Activated CD4-positive, alpha-beta memory T cell treated with anti-CD3 and anti-CD28 coated beads, Interleukin-2, amount 10 ng/mL, durations not matched to agents 7 days and 5 days (primary cell): ENCODE measurements at places on chromosomes 3 and 15. TPM values are rescaled to one million over a fixed set of nuclear protein-coding genes. Genes with fewer than 3 reads are reported as not detected.
A peak's percentile ranks its signal among the peaks of the same experiment; 100 is the strongest.

Gene IL12A
- 1.4 TPM for total RNA-seq

Gene CFAP91
- total RNA-seq: not detected

Gene HAUS2
- 35.8 TPM for total RNA-seq

Gene GTF2E1
- 28.7 TPM for total RNA-seq

Gene ALPK3
- total RNA-seq: 0.20 TPM

Gene TRIM59
- total RNA-seq: 56.6 TPM

Gene RYR3
- total RNA-seq: not detected

Gene SUMF1
- 7.1 TPM for total RNA-seq

Gene PLA2G4D
- not detected for total RNA-seq

Gene MAP1A
- 8.7 TPM for total RNA-seq

Gene OSBPL10
- 1.7 TPM for total RNA-seq

Gene FBLN2
- not detected for total RNA-seq

Gene ZPLD1
- not detected for total RNA-seq

DNA sequence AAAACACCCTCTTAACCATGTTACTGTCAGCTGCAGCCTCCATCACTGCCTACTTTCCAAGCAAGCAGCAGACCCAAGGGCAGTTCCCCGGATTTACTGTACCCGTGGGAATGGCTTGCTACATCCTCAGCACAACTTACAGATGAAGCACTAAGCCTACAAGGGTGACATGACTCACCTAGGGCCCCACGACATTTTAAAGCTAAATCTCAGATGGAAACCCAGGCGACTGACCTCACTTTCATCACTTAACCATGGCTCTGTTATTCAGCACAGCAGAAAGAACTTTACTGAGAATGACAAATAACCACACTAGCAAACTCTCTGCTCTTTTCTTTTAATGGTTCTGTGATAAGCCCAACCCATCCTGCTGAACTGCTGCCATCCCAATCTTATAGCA is 65.6 kb downstream of the SUMF1 start:
- DNase-seq: no peak

DNA sequence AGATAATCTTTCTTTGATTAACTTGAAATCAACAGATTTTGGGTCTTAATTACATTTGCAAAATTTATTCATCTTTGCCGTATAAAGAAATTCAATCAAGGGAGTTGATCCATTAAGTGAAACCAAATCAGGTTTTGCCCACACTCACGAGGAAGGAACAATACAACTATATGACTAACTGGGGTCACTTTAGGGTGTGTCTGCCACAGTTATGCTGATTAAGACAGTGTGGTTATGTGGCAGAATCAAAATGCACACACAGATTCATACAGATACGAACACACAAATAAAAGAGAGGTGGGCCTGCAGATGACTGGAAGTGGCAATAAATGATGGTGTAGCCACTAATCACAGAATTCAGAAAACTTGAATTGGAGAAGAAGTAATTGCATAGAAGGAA is 543.5 kb downstream of the GABRG3 start:
- DNase-seq: no peak

DNA sequence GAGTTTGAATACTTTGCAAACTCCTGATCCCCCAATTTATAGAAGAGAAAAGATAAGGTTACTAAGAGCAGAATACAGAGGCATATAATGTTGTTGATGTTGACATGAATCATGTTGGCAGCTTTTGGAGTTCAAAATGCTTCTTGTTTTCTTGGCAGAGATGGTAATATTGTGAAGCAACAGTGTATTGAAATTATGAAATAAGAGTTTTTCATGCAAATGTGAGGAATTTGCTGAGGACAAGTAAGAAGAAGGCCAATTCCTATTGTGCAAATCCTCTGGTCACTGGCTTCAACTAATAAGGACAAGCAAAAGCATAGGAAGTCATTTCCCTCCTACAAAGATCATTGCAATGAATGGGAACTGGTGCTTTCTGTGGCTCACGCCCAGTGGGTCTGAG is 126.9 kb upstream of the CHL1 start:
- no peak for DNase-seq

- DNase-seq: peak; percentile 52
Observed at GRCh38 chr15:82810061-82810889, 847 bp downstream of the WHAMM start.

DNA sequence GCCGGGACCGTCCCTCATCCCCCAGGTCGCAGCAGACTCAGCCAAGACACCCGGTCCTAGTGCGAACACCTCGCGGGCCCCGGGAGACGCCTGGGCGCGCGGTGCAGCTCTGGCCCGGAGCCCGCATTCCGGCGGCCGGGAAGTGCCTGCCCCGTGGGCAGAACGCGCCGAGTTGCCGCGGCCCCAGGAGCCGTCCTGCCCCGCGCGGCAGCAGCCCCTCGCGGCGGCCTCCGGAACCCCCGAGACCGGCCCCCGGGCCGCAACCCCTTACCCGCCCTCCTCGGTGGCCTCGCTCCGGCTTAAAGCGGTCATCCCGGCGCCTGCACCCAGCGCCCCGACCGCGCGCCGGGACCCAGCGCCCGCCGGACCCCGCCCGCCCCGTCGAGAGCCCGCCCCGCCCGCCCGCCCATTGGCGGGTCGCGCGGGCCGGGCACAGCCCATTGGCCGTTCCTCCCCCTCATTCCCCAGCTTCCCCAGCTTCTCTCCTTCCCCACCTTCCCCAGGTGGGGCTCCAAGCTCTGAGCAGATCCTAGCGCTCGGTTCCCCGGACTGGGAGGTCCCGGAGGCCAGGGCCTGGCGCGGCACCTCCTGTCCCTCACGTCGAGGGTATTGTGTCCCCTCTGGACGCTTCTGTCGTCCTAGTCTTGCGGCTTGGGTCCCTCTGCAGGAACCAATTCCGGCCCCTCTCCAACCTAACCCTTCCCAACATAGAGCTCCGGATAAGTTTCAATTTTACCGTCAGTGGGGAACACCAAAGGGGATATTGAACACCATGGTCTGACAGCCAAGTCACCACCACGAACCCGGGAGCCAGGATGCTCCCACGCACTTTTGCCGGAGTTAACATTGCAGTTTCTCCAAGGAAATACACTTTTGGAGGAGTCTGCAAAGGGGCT is at the start of gene GRAMD2A:
TSS of gene GRAMD2A (minus strand) at position 328 of the 896 bp plus-strand sequence.
- DNase-seq: peak; percentile 26

DNA sequence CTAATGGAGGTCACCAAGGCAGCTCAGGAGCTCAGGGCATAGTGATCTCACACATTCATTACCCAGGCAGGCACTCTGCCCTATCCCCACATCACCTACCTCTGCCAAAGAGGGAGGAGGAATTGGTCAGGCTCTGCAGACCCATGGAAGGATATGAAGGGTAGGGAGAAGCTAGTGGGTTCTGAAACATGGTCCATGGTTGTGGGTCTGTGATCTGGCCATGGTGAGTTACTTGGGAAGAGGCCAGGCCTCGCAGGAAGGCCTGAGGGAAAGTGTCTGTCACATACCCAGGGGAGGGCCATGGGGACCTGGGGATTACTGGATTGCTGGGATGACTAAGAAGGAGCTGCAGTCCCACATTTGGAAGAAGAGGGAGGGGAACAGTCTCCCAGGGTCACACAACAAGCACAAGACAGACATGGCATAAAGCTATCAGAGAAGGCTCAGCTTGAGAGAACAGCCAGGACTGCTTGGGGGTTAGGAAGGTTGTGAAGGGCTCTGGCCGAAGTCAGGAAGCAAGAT is 1.4 kb upstream of the PRSS50 start:
- DNase-seq: peak; percentile 12

- no peak for DNase-seq
Observed at GRCh38 chr3:155981669-155982068, 111.2 kb downstream of the GMPS start.

DNA sequence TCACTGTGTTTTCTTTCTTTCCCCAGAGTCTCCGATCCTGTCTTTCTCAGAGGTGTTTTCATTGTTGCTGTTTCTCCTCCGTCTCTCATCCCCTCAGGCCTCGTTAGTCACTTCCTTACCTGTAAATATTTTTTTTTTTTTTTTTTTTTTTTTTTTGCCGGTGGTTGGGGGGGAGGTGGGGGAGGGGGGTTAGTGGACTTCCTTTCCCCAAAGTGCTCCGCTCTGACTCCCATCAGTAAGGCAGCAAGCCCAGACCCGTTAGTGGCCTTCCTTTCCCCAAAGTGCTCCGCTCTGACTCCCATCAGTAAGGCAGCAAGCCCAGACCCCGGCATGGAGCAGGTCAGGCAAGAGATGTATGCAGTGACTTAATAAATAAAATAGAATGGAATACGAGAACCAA is 97.1 kb upstream of the TNFAIP8L3 start:
- DNase-seq: no peak

GRCh38 chr3:134392336-134392983 is 18.2 kb upstream of the AMOTL2 start:
- DNase-seq: no peak

DNA sequence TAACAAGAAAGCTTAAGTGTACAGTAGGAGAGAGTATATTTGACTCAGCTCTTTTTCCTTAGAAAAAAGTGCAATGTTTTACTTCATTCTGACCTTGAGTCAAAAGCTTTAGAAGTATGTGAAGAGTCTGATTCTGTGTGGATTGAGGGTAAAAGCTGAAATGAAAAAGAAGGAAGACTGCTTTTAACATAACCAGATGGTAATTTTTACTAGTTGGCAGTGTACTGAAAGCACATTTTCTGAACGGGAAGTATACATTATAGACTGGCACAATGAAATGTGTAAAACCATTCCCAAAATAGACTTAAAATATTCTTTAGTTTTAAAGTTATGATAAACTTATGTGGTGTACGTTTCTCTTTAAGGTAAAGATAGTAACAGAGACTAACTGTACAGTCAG is 197.8 kb upstream of the ZNF717 start:
- DNase-seq: no peak

DNA sequence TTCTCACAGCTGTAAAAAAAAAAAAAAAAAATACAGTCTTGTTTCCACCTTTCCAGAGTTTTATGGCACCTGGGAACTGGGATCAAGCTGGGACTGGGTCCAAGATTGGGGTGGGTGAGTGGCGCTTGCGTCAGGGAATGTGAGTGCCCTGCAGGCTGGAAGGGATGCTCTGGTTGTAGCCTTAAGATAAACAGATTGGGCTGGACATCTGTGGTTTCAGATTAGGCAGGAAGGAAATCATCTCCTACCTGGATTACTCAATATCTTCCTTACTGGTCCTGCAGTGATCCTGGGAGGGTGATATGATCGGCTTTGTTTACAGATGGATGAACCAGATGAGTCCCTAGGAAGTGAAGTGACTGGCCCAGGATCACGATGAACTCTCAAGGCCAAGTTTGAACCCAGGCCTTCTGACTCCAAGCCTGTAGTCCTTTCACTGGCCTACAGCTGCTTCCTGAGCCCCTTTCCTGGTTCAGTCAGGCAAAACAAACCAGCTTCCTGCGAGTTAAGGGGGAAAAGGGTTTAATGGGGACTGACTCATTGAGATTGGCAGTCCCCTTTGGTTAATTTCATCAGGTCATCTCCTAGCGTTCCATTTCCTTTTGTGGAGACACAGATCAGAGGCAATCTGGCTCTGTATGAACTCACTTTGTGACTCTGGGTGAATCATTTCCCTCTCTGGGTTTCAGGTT is 179.8 kb downstream of the THSD4 start:
- DNase-seq: no peak

DNA sequence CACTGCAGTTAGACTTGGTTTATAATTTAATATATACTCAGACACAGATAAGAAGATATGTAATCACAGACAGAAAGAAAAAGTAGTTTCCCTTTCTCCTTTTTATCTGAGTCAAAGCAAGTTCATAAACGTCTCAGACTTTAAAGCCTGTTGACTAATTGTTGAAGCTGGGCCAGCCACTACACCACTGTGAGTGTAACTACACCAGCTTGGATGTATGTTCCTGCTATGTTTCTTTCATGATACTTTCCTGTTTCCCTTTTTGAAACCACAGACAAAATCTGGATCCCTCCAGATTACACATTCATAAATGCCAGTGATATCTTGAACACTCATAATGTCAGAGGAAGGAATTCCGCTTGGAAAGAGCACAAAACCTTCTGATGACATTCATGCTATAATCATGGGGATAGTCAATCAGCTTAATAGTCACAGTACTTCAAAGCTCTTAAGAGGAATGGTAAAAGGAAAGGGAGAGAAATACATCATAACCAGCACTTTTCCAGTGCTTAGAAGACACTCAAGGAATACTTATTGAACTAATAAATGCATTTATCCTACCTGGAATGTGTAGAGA is 32.0 kb downstream of the KCNMB2 start:
- DNase-seq: no peak

DNA sequence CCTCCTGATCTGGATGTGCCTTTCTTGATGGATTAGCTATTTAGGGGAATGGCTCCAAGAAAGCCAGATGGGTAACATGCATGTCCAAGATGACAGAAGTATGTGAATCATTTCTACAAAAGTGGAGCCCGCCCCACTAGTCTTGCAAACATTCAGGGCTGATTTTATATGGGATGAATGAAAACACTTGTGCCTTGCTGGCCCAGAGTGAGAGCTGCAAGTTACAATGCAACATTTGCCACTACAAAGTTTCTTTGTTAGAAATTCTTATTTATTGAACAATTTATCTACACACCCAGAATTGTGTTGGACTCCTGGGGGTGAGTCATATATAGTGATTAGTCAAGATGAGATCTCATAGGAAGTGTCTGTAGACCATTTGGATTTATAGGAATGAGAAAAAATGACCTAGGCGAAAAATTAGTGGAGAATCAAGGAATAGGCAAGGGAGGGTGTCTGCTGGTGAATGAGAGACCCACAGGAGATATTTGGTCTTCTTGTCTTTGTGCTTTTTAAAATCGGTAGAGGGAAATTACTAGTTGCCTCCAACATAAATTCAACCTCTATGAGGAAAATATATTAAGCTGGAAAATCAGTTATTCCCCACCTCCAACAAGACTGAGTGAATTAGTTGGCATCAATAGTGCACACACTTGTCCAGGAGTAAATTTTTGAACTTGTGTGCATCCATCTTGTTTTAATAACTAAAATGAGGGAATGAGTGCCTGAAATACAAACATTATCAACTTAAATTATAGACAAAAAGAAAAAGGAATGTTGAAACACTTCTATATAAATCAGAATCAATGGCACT is 53.5 kb upstream of the DCBLD2 start:
- DNase-seq: no peak

GRCh38 chr3:41259449-41260062 is 60.3 kb downstream of the CTNNB1 start:
- DNase-seq: no peak

DNA sequence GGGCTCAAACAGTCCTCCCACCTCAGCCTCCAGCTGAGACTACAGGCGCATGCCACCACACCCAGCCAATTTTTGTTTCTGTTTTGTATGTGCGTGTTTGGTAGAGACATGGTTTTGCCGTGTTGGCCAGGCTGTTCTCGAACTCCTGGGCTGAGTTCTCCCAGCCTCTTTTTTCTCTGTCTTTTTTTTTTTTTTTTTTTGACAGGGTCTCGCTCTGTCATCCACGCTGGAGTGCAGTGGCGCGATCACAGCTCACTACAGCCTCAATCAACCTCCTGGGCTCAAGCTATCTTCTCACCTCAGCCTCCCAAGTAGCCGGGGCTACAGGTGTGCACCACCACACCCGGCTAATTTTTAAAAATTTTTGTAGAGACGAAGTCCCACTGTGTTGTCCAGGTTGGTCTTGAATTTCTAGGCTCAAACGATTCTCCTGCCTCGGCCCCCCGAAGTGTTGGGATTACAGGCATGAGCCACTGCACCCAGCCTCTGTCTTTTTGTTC is 867 bp upstream of the DCAF1 start:
- peak; percentile 37 for DNase-seq
